Suprapubic skin (tissue), 4 donors: ENCODE measurements at places on chromosomes 2 and 18. TPM values are rescaled to one million over a fixed set of nuclear protein-coding genes. Genes with fewer than 3 reads are reported as not detected.

The POTEC gene
- total RNA-seq, result not detected

- no peak for DNase-seq
- no peak overlapping the region for H3K27ac ChIP-seq
- H3K27me3 ChIP-seq, result no peaks in the 10 kb centered on the region
- H3K4me1 ChIP-seq, result no peaks in the 10 kb centered on the region
- no peaks in the 10 kb centered on the region for H3K36me3 ChIP-seq
Observed at GRCh38 chr2:31654241-31654640, 73.5 kb upstream of the SRD5A2 start.

DNA sequence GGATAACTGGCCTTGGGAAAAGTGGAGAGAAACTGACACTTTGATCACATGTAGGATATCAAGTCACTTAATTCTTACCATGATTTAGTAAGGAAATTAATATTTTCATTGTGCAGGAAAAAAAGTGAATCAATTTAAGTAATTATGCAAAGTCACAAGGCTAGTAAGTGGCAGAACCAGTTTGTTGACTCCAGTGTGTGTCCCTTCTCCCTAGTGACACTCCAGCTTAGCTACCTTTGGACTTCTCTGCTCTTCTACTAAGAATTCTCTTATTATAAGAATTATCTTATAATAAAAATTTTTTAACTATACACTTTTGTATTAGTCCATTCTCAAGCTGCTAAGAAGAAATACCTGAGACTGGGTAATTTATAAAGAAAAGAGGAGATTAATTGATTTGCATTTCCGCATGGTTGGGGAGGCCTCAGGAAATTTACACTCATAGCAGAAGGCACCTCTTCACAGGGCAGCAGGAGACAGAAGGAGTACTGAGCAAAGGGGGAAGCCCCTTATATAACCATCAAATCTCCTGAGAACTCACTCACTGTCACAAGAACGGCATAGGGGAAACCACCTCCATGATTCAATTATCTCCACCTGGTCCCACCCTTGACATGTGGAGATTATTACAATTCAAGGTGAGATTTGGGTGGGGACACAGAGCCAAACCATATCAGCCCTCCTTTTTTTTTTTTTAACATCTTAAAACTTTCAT, 13.6 kb downstream of the COL4A4 start:
- H3K36me3 ChIP-seq, result no peaks in the 10 kb centered on the region
- DNase-seq, result no peak
- H3K27ac ChIP-seq, result no peak overlapping the region
- peaks cover 3% of the 10 kb centered on the region for H3K27me3 ChIP-seq

DNA sequence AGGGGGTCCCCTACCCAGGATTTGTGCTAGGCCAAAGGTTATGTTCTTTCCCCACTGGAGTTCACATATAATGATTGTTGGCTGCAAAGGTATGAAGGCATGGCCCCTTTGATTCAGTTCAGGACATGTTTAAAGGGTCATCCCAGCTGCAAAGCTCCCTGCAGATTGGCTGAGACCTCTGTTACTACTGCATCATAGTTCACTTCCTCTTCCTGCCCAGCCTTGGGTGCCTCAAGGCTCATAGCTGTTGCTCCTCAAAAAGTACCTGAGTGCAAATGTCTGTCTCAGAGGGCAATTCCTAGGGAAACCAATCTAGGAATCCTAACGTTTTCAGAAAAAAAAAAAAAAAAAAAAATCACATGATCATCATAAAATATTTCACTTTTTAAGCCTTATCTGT, 125.1 kb downstream of the ATL2 start:
- H3K4me1 ChIP-seq, result no peaks in the 10 kb centered on the region
- H3K36me3 ChIP-seq, result no peaks in the 10 kb centered on the region
- no peaks in the 10 kb centered on the region for H3K27me3 ChIP-seq

- H3K36me3 ChIP-seq, result no peaks in the 10 kb centered on the region
- DNase-seq, result no peak
- H3K27me3 ChIP-seq, result no peaks in the 10 kb centered on the region
Observed at GRCh38 chr2:130824492-130825061, 12.1 kb upstream of the ARHGEF4 start.

- no peaks in the 10 kb centered on the region for H3K27me3 ChIP-seq
- H3K36me3 ChIP-seq, result peaks cover 4% of the 10 kb centered on the region
- no peak overlapping the region for H3K4me3 ChIP-seq
- H3K4me1 ChIP-seq, result no peaks in the 10 kb centered on the region
- no peak overlapping the region for H3K27ac ChIP-seq
- no peak for DNase-seq
Observed at GRCh38 chr2:55627915-55628314, 10.5 kb upstream of the PPP4R3B start.

DNA sequence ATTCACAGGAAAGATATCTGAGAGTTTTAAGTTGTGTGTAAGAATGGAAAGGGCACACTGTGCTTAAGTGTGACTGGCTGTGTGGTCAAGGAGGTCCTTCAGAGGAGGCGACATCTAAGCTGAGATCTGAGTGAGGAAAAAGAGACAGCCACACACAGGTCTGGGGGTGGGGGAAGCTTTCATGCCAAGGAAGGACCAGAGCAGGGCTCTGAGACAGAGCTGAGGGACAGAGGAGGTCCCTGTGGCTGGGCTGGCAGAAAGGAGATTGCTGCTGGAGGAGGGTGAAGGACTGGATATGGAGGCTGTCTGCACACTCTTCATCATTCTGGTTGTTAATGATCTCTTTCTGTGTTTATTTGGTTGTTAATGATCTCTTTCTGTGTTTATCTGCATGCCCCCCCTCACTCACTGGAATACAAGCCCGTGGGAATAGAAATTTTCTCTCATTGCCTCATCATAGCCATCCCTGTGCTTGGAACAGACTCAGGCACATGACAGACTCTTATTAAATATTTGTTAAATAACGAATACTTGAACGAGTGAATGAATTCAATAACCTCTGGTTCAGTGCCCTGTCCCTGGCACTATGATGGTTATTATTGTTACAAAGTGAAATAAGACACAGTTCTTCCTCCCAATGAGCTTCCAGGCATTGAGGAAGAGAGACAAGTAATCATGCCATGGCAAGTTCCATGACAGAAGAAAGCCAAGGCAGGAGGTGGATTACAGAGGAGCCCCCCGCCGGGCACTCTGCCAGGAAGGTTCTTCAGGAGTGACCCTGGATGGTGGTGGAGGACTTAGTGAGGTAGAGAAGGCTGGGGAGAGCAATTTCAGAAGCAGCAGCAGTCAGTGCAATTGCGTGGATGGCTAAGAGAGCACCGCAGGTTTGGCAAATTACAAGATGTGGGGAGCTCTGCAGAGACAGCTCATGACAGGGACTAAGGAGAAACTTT, 399.4 kb upstream of the HS6ST1 start:
- no peaks in the 10 kb centered on the region for H3K4me1 ChIP-seq
- H3K36me3 ChIP-seq, result no peaks in the 10 kb centered on the region
- no peak overlapping the region for H3K4me3 ChIP-seq

DNA sequence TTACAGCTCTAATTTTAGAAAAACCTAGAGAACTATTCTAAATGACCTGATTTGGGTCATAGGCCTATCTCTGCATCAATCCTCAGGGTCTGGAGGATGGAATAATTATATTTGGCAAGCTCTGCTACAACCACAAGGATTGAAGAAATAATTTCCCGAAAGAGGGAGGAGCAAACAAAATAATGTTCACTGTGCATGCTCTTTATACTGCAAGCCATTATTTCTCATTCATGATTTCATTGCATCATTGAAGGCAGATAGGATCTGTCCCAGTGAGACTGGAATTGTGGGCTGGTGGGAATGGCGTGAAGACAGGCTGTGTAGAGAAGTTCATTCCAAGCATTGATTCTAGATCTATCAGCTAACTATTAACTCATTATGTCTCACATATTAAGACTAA, 12.7 kb upstream of the MAPRE2 start:
- no peaks in the 10 kb centered on the region for H3K27me3 ChIP-seq
- no peak for DNase-seq
- no peak overlapping the region for H3K27ac ChIP-seq
- no peaks in the 10 kb centered on the region for H3K36me3 ChIP-seq
- H3K4me1 ChIP-seq, result peaks cover 17% of the 10 kb centered on the region
- no peak overlapping the region for H3K4me3 ChIP-seq

DNA sequence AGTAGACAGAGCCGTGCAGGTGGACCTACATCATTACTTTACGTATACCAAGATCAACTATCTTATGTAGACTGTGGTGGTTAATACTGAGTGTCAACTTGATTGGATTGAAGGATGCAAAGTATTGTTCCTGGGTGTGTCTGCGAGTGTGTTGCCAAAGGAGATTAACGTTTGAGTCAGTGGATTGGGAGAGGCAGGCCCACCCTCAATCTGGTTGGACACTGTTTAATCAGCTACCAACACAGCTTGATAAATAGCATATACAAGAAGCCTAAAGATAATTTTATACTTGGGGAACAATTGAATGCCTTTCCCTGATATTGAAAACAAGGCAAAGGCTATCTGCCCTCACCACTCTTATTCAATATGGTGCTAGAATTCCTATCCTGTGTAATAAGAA, 604.2 kb upstream of the ZEB2 start:
- H3K36me3 ChIP-seq, result no peaks in the 10 kb centered on the region
- H3K4me1 ChIP-seq, result no peaks in the 10 kb centered on the region
- no peak for DNase-seq
- H3K27me3 ChIP-seq, result no peaks in the 10 kb centered on the region
- no peak overlapping the region for H3K27ac ChIP-seq
- H3K4me3 ChIP-seq, result no peak overlapping the region
